ENCODE measurements at places on chromosomes 6 and 20.

DNA sequence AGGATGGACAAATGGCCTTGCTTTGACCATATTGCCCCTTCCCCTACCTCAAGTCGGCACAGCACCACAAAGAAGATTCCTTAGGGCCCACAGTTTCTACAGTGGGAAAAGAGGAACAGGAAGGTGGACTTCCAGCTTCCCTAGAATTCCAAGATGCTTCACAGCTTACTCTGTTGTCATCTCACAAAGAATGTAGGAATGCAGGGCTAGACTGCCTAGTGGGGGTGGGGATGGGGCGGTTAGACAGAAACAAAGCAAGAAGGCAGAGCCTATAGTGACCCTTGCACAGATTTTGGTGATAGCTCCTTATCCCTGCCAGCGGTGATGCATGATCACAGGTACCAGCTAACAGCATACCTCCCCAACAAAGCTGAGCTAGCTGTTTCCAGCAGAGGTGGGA is 607.6 kb upstream of the MAN1A1 start:
- no peak for DNase-seq

GRCh38 chr6:9593554-9593953 is 821.3 kb downstream of the TFAP2A start:
- DNase-seq, result no peak

- no peak for DNase-seq
Measured at GRCh38 chr20:32050851-32051556, 1.0 kb upstream of the HCK start.

GRCh38 chr6:163947276-163947675 is 532.8 kb downstream of the QKI start:
- DNase-seq, result no peak

DNA sequence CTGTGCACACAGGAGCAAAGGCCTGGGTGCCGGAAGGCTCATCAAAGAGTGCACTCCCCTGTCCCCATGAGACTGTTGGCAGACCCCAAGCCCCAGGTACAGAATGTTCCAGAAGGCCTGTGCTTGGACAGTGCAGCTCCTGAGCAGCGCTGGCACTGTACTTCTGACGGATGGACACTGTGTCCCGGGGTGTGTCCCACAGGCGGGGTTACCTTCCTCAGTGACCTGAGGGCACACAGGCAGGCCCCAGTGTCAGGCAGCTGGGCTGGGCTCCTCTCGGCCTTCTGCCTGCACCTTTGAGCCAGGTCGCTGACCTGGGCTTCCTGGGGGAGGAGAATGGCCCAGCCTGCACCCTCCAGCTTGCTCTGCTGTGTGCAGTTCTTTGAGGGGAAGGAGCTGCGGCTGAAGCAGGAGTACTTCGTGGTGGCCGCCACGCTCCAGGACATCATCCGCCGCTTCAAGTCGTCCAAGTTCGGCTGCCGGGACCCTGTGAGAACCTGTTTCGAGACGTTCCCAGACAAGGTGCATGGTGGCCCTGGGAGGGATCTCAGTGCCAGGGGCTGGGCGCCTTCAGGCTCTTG is 30.1 kb downstream of the PYGB start:
- DNase-seq, result no peak

GRCh38 chr6:158848490-158848895 is 29.3 kb upstream of the EZR start:
- DNase-seq, result no peak

- DNase-seq, result no peak
Measured at GRCh38 chr6:20839630-20840029, 305.4 kb downstream of the CDKAL1 start.

GRCh38 chr6:119484598-119484997 is 135.0 kb upstream of the MAN1A1 start:
- peak; percentile 66 for DNase-seq

DNA sequence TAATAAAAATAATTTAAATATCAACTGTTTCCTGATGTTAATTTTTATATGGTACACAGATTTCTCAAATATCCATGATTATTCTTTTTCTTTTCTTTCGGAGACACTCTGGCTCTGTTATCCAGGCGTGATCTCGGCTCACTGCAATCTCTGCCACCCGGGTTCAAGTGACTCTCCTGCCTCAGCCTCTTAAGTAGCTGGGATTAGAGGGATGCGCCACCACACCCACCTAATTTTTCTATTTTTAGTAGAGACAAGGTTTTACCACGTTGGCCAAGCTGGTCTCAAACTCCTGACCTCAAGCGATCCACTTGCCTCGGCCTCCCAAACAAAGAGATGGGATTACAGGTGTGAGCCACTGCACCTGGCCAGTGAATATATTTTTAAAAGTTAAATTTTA is 20.5 kb downstream of the ROMO1 start:
- DNase-seq, result no peak

- no peak for DNase-seq
Measured at GRCh38 chr6:1201547-1202200, 110.2 kb upstream of the FOXQ1 start.

GRCh38 chr6:149435919-149436586 is 36.0 kb downstream of the SUMO4 start:
- no peak for DNase-seq

GRCh38 chr20:47314647-47315338 is 41.7 kb downstream of the ZMYND8 start:
- no peak for DNase-seq

GRCh38 chr20:11132819-11133415 is 459.1 kb upstream of the JAG1 start:
- DNase-seq, result no peak

DNA sequence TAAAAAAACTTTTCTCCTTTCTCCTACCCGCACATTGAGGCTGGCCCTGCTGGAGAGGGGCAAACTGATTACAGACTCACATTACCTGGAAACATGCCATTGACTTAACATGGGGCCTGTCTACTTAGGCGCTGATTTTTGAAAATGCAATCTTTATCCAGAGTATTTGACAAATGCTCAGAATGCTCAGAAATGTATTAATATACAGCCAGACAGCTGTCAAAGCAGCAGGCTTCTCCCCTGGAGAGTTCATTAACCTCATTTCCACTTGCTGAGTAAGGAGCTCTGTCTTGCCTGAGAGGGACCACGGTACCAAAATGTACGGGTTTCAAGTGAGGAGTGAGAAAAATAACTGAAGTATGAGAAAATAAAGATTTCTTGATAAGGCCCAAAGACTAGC is 95.7 kb downstream of the PAX1 start:
- no peak for DNase-seq

DNA sequence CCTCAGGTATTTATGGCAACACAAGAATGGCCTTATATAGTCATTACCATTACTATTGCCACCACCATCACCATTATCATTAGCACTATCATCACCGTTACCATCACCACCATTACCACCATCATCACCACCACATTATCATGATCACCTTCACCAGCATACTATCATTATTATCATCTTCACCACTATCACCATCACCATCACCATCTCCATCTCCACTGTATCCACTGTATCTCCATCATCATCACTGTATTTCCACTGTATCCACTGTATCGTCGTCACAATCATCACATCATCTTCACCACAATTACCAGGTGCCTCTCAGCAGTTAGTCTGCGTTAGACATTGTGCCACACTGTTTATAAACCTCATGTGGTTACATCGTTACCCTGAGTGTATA is 45.3 kb downstream of the GGTLC1 start:
- DNase-seq, result no peak

DNA sequence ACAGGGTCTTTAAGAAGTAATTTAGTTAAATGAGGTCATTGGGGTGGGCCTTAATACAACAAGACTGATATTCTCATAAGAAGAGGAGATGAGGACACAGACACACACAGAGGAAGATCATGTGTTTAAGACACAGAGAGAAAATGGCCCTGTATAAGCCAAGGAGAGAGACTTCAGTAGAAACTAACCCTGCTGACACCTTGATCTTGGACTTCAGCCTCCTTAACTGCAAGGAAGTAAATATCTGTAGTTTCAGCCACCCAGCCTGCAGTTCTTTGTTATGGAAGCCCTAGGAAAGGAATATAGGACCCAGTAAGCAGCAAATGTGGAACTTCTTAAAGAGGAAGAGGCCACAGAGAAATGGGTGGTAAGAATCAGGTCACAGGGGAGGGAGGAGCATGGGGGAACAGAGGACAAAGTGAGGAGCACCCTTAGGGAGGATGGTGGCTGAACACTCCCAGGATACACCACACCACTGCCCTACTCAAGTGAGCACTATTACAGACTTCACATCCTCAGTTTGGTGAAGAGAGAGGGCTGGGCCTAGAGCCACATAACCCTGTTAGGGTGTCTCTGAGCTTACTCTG is 762 bp downstream of the SIRPB1 start:
- no peak for DNase-seq

DNA sequence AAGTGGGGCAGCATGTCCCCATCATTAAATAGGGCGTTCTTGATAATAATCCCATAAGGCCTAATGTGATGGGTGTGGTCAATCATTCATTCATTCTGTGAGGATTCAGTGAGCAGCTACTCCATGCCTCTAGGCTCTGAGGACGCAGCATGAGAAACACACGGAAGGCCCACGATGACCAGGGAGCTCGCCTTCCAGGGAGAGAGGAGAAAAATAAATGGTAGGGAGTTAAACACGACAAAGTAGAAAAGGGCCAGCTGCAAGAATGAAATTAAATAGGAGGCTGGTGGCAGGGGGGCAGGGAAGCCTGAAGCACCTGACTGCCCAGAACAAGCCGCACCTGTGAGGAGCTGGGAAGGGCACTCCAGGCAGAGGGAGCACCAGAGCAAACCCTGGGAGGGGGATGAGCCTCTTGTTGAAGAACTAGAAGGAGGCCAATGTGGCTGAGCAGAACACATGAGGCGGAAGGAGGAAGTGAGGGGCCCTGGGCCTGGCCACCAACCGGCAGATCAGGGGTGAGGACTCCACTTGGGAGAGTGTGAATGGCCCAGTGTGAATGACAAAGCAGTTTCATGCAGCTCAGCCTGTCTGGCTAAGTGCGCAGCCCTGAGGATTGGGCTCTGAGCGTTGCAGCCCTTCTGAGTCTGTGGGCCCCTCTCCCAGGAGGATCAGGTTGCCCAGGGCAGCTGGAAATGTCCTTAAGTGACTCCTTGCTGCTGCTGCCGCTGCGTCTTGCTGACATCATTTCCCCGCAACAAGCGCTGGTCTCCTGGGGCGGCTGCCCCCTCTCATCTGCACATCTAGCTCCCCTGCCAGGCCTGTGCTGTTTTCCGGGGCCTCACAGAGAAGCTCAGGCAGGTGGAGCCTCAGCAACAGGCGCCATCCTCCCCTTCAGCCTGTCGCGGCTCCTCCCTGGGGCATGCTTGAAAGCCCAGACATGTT is 99.9 kb downstream of the CDH26 start:
- DNase-seq, result peak; percentile 83

Measured in smooth muscle cell of the brain vasculature (primary cell).